ENCODE measurements at places on chromosomes 5 and 9.
A peak's percentile ranks its signal among the peaks of the same experiment; 100 is the strongest.

- no peak for DNase-seq
These were observed 22.3 kb downstream of the TTC33 start for GRCh38 chr5:40733434-40733833.

- no peak for DNase-seq
These were observed 11.9 kb upstream of the PLCXD3 start for GRCh38 chr5:41522193-41522786.

DNA sequence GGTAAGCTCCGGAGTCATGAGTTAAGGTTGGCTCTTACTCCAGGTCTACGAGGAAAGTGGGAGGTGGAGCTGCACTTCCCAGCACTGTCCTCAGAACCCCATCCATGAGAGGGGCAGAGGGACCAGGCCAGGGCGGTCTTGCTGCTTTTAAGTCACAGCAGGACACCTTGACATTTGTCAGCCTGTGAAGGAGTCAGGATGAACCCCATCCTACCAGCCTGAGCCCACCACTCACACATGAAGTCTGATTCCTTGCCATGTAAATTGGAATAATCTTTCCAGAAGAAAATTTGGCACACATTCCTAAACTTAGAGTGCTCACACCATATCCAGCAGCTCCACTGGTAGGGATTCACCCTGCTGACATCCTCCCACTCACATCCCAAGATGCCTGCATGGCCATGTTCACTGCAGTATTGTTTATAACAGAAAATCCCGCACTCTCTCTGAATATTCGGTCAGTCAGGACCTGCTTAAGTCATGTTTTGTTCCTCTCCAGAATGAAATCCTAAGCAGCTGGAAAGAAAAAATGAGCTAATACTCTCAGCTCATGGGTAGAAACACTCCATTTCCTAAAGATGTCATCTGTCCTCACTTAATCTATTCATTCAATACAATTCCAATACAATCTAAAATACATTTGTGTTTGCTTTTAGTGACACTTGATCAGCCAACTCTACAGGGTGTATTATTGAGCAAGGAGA lies 79.3 kb upstream of the COL5A1 start:
- no peak for DNase-seq

GRCh38 chr5:160852049-160852448 lies at the start of gene ATP10B:
Gene ATP10B, minus strand, starts transcription at chr5:160852211. Its CDS starts 164,137 bp downstream, at chr5:160688074.
- DNase-seq = no peak

GRCh38 chr5:106135473-106135872 lies 1535.3 kb downstream of the EFNA5 start:
- DNase-seq = no peak

DNA sequence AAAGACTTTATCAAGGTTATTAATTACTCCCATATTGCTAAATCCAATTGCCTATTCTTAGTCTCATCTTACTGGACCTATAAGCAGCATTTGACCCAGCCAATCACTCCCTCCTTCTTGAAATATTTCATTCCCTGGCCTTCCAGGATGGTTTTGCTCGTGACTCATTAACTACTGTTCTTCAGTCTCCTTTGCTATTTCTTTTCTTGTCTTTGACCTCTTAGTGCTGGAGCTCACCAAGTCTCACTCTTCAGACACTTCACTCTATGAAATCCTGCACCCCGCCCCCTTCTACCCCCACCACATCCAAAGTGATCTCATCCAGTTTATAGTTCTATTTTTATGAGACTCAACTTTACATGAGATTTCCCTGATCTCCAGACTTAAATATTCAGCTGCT lies 803.1 kb upstream of the WWC1 start:
- DNase-seq = no peak

DNA sequence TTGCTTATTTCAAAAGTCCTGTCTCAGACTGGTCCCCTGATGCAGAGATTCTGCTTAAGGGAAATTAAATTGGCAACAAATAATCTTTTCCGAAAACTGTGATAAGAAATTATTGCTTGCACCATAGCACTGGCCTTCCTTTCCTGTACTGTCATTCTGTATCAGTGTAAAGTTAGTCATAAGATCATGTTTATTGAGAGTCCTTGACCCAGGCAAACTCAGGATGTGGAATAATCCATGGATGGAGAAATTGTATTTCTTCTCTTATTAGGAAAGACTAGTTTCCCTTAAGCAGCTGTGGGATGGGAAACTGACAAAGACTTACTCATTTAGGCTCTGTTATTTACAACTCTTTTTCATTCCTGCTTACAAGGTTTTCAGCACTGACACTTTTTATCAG lies 83.0 kb upstream of the RANBP6 start:
- no peak for DNase-seq

GRCh38 chr5:172951371-172952033 lies 7.7 kb upstream of the RPL26L1 start:
- no peak for DNase-seq

GRCh38 chr5:175707751-175708375 lies 50.0 kb downstream of the HRH2 start:
- no peak for DNase-seq

- DNase-seq = peak; percentile 27
These were observed 77.3 kb upstream of the ZNF366 start for GRCh38 chr5:72584466-72584865.

- peak; percentile 71 for DNase-seq
These were observed 556 bp downstream of the PCDHGC3 start for GRCh38 chr5:141476132-141476911.

GRCh38 chr5:125411744-125412560 lies 665.5 kb upstream of the ZNF608 start:
- peak; percentile 79 for DNase-seq

GRCh38 chr5:94564812-94565211 lies 53.6 kb downstream of the KIAA0825 start:
- no peak for DNase-seq

GRCh38 chr5:115264786-115265185 lies 2.1 kb upstream of the PGGT1B start:
- no peak for DNase-seq

GRCh38 chr5:134948911-134949310 lies 18.8 kb upstream of the CATSPER3 start:
- DNase-seq = no peak

- DNase-seq = no peak
These were observed 42.5 kb upstream of the PIK3R1 start for GRCh38 chr5:68173007-68173406.

DNA sequence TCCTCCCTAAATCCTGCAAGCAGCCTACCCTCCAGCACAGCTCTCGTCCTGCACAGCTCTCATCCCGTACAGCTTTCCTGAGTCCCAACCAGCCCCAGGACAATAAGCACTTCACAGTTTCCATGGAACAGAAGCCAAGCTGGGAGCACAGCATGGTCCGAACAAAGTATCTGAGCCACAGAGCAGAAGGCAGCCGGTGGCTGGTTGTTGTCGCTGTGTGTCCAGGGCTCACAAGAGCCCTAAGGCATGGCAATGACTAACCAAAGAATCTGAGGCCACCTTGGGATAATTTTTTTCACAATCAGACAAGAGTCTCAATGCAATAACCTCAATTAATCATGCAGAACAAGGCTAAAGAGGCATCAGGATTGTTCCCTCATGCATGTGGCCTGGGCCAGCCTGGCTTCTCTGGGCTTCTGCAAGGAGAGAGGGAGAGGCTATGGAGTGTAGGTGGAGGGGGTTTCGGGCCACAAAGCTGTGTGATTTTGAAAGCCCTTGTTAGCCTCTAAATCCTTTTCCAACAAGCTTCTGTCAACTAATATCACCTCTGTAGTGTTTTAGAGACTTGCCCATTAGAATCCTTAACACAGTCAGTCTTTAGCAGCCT lies 323.4 kb downstream of the PIK3R1 start:
- DNase-seq = no peak

GRCh38 chr9:105836936-105837660 lies 142.8 kb downstream of the TMEM38B start:
- no peak for DNase-seq

GRCh38 chr9:18126831-18127498 lies 347.0 kb upstream of the ADAMTSL1 start:
- DNase-seq = no peak

DNA sequence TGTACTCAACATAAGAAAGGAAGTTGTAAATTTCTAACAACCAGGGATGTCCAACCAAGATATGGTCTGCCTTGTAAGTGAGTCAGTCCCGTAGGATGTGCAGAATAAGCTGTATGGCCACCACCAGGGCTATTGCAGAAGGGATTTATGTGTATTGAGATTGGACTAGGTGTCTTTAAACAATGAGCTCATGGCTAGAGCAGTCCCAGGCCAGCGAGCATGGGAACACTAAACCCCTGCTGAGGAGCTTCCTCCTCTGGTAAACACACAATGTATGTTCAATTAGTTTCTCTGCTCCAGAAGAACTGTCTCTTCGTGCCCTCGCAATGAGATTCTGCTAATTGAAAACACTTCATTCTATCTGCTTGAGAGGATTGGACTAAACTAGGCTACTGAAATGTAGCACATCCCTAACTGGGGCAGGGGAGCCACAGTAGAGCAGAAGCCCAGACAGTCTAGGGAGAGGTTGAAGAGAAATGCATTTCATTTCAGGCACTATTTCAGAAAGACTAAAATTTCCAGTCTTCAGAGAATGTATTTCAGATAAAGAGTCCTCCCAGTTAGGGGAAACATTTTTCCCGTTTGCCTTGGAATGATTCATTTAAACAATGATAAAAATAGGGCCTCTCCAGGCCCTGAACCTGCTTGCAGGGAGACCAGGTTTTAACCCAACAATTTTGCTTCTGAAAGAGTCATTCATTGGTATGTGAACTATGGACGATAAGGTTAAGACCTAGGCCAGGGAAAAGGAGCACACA lies 154.7 kb downstream of the FAM114A2 start:
- no peak for DNase-seq

GRCh38 chr9:13131991-13132390 lies 147.5 kb downstream of the MPDZ start:
- DNase-seq = no peak

DNA sequence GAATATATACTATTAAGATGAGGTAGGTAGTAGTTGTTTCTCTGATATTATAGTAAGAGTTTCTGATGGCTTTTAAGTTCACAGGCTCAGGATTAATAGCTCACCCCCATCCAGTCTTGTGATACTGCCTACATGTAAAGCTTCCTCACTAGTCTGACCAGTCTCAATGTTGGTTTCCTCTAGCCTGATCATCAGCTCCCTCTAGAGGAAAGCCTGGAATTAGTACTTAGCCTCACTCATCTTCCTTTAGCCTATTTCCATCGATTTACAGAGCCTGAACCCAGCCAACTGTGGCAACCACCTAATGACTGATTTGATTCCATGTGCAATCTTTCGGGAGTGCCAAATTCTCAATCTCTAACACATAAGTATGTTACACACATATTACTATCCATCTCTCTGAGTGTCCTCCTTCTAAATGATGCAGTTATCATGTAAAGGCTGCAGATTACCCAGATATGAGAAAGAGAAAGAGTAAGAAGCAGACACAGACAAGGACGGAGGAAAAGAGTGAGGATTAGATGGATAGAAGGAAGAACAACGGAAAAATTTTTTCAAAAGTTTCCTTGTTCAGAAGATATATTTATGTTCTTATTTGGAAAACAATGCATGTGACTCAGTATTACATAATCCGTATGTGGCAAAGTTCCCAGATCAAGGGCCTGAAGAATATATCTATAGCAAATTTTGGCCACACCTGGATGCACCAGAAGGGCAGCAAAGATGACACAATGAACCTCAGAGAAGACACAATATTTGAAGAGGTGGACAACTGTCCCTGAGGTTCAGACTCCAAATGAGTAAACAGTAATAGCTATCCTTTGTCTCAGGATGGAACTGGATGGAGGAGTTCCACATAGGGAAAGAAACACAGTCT lies 333.7 kb downstream of the ELAVL2 start:
- DNase-seq = peak; percentile 77

DNA sequence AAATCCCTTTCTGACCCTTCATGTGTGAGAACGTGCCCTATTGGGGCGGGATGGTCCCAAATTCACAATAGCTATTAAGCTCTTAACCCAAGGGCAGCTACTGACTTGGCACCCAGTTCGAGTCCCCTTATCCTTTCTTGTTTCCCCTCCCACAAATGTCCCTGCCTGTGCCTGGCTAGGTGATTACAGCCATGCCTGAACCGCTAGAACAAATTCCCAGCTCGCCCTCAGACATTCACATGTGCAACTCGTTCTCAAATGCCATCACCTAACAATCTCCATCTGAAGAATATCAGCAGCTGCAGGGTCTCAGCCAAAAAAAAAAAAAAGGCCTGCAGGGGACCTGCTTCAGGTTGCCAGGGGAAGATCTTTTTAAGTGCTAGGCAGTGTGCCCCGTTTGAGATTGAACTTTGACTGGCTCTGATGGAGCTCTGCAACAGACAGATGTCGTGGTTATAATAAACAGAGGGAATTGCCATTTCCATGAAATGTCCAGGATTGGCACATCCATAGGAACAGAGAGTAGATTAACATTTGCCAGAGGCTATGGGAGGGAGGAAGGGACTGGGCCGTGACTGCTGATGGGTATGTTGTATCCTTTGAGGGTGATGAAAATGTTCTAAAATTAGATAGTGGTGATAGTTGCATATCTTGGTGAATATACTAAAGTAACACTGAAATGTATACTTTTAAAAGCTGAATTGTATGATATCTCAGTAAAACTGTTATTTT lies 347.2 kb upstream of the WWC1 start:
- no peak for DNase-seq

DNA sequence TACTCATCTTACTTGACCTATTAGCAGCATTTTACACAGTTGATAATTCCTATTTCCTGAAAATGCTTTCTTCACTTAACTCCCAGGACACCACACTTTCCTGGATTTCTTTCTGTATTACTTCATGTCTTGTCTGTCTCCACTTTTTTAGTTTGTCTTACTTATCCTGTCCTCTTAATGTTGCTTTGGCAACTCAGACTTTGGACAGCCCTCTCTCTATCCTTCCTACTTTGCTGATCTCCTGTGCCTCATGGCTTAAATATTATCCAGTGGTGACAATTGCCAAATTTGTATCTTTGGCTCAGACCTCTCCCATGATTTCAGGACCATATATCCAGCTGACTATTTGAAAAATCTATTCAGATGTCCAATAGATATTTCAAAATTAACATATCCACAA lies 39.8 kb upstream of the NUDT12 start:
- no peak for DNase-seq

DNA sequence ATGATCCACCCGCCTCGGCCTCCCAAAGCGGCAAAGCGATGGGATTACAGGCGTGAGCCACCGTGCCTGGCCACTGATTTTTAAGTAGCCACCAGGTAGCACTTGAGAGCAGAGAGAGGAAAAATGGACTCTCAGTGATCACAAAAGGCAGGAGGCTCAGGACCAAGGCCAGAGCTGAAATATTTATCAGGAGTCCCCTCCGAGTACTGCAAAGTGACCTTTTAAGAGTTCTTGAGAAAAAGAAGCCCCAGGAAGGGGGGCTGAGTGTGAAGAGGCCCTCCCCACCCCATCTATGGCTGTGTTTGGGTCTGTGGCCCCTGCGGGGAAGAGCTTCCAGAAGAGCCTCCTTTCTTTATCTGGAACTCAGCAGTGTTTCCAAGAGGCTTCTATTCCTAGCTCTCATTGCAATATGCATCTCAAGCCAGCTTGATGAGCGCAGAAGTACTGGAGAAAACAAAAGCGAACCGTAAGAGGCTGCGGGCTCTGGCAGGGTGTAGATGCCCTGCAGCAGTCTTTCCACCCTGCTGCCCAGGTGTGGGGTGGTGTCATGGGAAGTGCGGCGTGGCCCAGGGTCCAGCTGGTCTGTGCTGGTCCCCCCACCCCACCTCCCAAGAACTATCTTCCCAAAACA lies 75.5 kb upstream of the CDK20 start:
- DNase-seq = no peak

GRCh38 chr5:134958755-134959154 lies 9.0 kb upstream of the CATSPER3 start:
- DNase-seq = peak; percentile 21
